Right atrium auricular region (tissue), 2 donors: ENCODE measurements at places on chromosomes 1 and 21.

DNA sequence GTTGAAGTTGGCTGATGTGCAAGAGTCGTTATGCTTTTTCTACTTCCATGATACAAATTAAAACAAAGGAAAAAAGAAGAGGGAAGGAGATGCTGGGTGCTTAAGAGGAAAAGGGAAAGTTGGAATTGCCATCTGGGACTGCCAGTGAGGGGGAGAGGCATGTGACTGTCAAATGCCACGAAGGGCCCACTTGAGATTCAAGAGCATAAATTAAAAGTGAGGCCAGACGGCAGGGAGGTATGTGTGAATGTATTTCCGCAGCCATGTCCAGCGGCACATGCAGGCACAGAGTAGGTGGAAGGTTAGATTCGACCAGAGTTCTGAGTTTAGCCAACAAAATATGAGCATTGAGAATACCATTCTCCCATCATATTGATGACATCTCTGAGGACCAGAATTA, 32.0 kb downstream of the NFASC start:
- DNase-seq, result no peak

- no peak for DNase-seq
Observed at GRCh38 chr1:30049748-30050296, 673.6 kb downstream of the MATN1 start.

- DNase-seq, result no peak
Observed at GRCh38 chr21:33238146-33238545, 8.4 kb downstream of the IFNAR2 start.

DNA sequence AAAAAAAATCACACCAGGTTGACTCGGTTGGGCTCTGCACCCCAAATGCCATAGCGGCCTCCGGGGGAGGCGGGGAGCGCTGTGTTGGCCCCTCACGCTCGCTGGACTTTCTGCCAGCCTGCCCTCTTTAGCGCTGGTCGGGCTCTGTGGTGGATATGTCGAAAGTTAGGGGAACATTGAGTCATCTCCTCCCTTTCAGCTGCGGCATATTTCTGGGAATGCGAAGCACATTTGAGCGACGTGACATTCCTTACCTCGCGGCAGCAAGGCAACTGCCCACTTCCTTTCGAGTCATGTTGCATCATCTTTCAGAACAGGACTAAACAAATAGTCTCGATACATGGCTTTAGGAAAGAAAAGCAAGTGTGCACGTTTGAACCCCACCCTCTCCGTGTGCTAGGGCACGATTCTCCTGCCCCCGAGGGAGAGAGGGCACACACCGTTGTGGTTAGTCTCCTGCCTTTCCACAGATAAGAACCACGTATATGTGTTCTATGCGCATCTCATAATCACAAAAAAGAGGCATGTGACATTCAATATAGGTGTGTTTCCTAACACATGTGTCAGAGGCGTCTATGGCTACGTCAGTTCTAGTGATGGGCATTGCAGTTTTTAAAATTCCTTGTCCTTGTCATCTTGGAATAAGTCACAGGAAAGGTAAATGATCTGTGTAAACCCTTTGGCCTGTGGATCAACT, 105.9 kb upstream of the SLC45A1 start:
- peak; percentile 76 for DNase-seq

DNA sequence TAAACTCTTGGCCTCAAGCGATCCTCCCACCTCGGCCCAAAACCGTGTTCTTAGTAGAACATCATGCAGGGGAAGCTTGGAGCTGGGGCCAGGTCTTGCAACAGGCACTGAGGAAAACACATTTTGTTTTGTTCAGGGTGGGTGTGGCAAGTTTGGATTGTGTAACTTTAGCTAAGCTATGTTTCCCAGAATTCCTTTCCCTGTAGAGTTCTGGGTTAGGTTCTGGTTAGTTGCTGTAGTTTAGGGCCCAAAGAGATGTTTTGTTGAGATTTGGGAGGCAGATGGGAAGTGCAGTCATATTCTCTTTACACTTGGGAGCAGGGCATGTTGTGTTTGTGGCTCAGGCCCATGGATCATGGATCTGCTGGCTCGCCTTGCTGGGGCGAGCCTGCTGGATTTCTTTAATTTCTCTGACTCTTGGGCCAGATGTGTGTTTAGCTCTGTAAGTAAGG, 24.0 kb downstream of the PLA2G5 start:
- DNase-seq, result peak; percentile 93

GRCh38 chr1:162854245-162854882, 6.6 kb downstream of the CCDC190 start:
- peak; percentile 61 for DNase-seq

- no peak for DNase-seq
Observed at GRCh38 chr1:53656747-53657530, 82.0 kb downstream of the GLIS1 start.
